GM12878 (cell line): ENCODE measurements at places on chromosomes 3 and 15.

GRCh38 chr3:139218046-139218445 is 125.8 kb upstream of the MRPS22 start:
- no peak for DNase-seq

GRCh38 chr3:15978801-15979200 is 181.0 kb upstream of the ANKRD28 start:
- no peak for DNase-seq

- DNase-seq = peak; percentile 69
These were observed 110.6 kb upstream of the DCBLD2 start for GRCh38 chr3:99012051-99012450.

GRCh38 chr3:76242886-76243753 is 457.8 kb upstream of the ZNF717 start:
- no peak for DNase-seq

DNA sequence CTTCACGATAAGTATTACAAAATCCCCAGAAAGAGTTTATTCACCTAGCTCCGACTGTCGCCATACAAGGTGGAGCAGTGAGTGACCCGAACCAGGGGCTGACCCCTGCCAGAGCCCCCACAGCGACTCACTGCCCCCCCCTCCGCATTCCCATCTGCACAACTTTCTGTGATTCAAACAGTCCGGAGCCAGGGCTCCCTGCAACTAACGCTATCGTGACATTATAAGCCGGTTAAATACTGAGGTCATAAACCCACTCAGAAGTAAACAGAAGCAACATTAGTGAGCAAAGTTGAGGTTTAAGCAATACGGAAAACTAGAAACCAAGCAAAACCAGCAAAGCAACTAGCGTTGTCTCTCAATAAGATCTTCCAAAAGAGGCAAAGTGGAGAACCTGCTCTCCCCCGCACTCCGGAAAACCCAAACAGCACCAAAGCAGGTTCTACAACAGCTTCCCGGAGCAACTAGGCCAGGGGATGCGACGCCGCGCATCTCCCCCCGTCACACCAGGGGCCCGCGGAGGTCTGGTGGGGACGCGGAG is 642 bp downstream of the SCAP start:
- no peak for DNase-seq

DNA sequence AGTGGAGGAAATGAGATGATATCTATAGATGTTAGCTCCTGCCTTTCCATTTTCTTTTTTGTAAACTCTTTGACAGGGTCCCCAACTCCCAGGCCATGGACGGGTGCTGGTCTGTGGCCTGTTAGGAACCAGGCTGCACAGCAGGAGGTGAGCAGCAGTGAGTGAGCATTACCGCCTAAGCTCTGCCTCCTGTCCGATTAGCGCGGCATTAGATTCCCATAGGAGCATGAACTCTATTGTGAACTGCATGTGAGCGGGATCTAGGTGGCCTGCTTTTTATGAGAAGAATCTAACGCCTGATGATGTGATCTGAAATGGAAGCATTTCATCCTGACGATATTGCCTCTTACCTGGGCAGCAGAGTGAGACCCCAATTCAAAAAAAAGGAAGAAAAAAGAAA is 56.8 kb upstream of the CHD2 start:
- no peak for DNase-seq

- DNase-seq = no peak
These were observed 16.6 kb downstream of the SLC4A7 start for GRCh38 chr3:27467545-27467944.

DNA sequence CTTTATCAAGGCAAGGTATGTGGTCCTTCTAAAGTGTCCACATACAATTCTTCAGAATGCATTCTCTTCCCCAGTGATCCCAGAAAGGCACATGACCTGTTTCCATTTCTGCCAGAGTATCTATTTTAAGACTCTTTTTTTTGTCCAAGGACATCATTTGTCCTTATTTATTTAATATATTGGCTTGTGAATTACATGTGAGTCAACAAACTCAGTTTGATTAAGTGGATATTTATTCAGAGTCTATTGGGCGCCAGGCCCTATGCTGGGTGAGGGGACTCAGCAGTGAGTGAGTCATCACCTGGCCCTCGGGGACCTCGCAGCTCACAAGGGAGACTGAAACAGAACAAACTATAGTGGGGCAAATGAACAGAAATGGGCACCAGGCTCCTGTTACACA is 136.8 kb downstream of the SNRK start:
- no peak for DNase-seq

- DNase-seq = no peak
These were observed 72.1 kb downstream of the CLSTN2 start for GRCh38 chr3:140007081-140007480.

GRCh38 chr3:120145542-120146285 is 51.5 kb upstream of the GSK3B start:
- DNase-seq = no peak

DNA sequence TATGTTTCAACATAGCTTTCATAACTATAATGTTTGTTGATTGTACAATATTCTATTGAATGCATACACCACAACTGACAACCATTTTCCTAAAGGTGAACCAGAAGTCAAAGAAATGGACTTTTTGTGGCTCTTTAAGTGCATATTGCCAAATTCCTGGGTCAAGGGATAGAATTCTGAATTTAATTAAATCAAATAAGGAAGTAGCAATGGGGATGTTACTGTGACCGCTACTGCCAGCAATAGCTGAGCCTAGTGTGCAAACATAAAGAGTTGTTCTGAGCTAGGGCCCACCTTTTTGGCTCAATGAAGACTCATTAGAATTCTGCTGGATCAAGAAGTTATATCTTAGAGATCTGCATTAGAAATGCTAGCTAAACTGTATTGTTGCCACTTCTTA is 17.3 kb upstream of the KBTBD8 start:
- no peak for DNase-seq

GRCh38 chr3:130779031-130779430 is 32.4 kb upstream of the PIK3R4 start:
- peak; percentile 59 for DNase-seq
